Liver (tissue), 10 donors: ENCODE measurements at places on chromosomes 7 and 10.

DNA sequence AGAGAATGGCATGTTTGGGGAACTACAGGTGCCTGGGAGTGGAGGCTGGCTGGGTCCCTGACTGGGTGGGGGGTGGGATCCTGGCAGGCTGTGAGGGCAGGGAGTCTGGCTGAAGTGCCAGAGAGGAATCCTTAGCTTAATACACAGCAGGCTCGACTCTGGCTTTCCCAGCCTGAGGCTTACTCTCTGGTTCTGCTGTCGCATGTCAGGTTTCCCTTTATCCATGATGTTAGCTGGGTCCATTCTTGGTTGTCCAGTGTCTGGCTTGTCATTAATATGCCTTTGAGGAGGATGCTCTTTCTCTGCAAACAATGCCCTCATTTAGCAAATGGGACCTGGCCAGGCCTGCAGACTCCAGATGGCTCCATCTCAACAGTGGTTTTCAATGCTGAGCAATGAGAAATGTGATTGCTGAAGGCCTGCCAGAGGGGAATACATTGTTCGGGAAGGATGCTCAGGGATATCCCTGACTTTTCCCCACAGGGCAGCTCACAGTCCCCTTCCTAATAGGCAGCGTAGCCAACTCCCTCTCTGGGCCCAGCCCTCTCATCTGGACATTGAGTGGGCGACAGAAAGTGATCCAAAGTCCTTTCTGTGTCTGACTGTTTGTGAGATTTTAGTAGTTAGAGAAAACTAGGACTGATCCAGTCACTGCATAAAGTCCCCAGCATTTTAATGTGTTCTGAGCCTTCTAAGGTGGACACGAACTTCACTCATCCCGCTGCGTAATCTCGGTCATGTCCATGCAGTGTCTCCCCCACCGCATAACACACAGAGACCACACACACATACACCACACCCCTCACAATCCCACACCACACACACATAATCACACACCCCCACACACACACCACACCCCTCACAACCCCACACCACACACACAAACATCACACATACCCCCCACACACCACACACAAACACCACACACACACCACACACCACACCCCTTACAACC lies 124.9 kb downstream of the ANLN start:
- no peak overlapping the region for H3K27ac ChIP-seq
- no peaks in the 10 kb centered on the region for H3K27me3 ChIP-seq
- H3K4me1 ChIP-seq = no peaks in the 10 kb centered on the region
- H3K36me3 ChIP-seq = no peaks in the 10 kb centered on the region
- no peak for DNase-seq

- H3K4me1 ChIP-seq = peaks cover 10% of the 10 kb centered on the region
- no peaks in the 10 kb centered on the region for H3K36me3 ChIP-seq
- no peak overlapping the region for H3K4me3 ChIP-seq
- H3K27me3 ChIP-seq = no peaks in the 10 kb centered on the region
Observed at GRCh38 chr7:66927348-66927948, 6.4 kb downstream of the TMEM248 start.

DNA sequence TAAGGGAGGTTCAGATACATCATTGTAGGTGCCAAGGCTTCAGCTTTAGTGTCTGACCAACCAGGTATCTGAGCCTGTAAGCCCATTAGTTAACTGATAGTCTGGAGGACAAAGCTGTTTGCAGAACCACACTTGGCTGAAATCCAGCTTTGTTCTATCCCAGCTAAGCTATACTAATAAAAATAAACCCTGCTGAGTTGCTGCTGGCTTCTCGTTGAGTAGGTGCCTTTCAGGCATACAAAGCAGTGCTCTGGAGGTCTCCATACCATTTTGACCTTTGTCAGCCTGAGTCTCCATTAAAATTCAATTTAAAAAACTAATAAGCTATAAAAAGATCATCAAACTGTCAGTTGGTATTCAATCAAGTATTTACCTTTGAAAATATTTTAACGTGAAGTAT lies 22.0 kb downstream of the CDCA7L start:
- no peaks in the 10 kb centered on the region for H3K4me1 ChIP-seq
- no peaks in the 10 kb centered on the region for H3K27me3 ChIP-seq
- no peak overlapping the region for H3K27ac ChIP-seq
- H3K36me3 ChIP-seq = no peaks in the 10 kb centered on the region
- H3K4me3 ChIP-seq = no peak overlapping the region

- no peak for DNase-seq
- H3K27ac ChIP-seq = no peak overlapping the region
- H3K4me1 ChIP-seq = no peaks in the 10 kb centered on the region
- H3K4me3 ChIP-seq = no peak overlapping the region
- no peaks in the 10 kb centered on the region for H3K27me3 ChIP-seq
Observed at GRCh38 chr7:16491148-16491547, 25.6 kb upstream of the SOSTDC1 start.

DNA sequence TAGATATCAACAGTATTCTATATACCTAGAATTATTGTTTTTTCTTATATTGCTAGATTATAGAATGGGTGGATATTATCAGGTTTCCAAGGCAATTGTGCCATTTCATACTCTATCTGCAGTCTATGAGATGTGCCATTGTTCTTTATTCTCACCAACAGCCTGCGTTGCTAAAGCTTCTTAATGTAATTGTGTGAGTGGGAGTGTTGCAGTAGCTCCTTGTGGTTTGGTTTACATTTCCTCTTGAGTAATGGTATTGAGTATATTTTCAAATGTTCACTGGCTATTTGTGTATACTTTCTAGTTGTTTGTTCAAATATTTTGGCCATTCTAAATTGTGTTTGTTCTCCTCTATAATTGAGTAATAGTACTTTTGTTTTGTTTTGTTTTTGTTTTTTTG lies 199.2 kb downstream of the TFEC start:
- H3K27me3 ChIP-seq = no peaks in the 10 kb centered on the region
- no peaks in the 10 kb centered on the region for H3K4me1 ChIP-seq
- no peak overlapping the region for H3K27ac ChIP-seq
- no peak overlapping the region for H3K4me3 ChIP-seq

GRCh38 chr10:43684292-43684559 lies 35.5 kb upstream of the ZNF32 start:
- no peaks in the 10 kb centered on the region for H3K36me3 ChIP-seq
- H3K27ac ChIP-seq = no peak overlapping the region
- H3K4me3 ChIP-seq = no peak overlapping the region
- DNase-seq = no peak
- no peaks in the 10 kb centered on the region for H3K4me1 ChIP-seq

DNA sequence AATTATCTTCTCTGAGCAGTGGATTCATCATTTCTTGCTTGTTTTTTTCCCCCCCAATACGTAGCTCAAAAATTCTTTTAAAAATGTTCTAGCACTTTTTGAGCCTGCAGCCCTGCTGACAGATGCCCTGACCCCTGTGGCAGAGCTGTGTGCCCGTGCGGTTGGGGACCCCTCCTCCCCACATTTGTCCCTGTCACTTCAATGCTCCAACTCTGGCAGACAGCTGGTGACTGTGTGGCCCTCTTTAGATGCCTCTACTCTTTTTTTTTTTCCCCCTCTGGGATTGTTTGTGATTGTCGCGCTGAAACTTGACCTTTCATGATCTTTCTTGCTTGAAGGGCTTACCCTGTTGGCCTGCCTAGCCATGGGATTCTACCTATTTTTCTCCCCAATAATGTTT lies 214.1 kb downstream of the TMEM178B start:
- peaks cover 1% of the 10 kb centered on the region for H3K4me1 ChIP-seq
- H3K27me3 ChIP-seq = no peaks in the 10 kb centered on the region
- H3K4me3 ChIP-seq = no peak overlapping the region
- H3K27ac ChIP-seq = no peak overlapping the region
- H3K36me3 ChIP-seq = no peaks in the 10 kb centered on the region
- no peak for DNase-seq

GRCh38 chr10:52170776-52171175 lies 143.3 kb upstream of the DKK1 start:
- DNase-seq = no peak
- H3K4me1 ChIP-seq = no peaks in the 10 kb centered on the region
- no peaks in the 10 kb centered on the region for H3K27me3 ChIP-seq

- H3K4me1 ChIP-seq = no peaks in the 10 kb centered on the region
- H3K27me3 ChIP-seq = no peaks in the 10 kb centered on the region
- H3K4me3 ChIP-seq = no peak overlapping the region
- peaks cover 64% of the 10 kb centered on the region for H3K36me3 ChIP-seq
- no peak overlapping the region for H3K27ac ChIP-seq
Observed at GRCh38 chr10:70425096-70425495, 16.4 kb downstream of the NODAL start.
